HL-60 (cell line): ENCODE measurements at places on chromosomes 16 and 17.
A peak's percentile ranks its signal among the peaks of the same experiment; 100 is the strongest.

DNA sequence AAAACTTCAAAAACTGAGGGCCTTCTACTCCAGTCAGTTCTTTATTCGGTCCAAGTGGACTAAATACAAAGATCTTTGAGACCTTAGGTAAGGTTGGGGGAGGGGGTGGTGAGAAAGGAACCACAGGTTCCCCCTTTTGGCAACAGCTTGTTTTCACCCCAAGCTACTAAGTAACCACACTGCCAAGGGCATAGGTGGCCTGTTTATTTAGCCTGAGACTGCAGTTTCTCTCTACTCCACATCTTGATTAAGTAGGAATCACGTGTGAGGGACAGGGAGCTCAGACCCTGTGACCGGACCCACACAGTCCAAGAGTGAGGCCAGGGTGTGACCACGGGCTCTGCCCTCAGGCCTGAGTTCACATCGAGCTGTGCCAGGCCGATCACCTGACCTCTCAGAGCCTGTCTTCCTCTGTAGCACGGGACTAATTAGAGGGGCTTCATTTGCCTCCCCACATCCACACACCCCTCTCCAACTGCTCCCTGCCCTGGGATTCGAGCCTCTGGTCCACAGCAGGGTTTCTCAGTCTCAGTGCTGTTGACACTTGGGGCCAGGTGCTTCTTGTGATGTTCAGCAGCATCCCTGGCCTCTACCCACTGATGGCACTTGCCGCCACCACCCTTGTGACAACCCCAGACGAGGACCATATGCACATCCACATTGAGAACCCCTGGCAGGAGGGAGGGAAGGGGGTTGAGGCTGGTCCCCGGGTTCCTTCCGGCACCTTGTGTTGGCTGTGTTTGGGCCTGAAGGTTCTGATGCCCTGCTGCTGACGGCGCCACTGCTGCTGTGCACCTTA is 17.8 kb downstream of the ST6GALNAC2 start:
- DNase-seq: peak; percentile 82

DNA sequence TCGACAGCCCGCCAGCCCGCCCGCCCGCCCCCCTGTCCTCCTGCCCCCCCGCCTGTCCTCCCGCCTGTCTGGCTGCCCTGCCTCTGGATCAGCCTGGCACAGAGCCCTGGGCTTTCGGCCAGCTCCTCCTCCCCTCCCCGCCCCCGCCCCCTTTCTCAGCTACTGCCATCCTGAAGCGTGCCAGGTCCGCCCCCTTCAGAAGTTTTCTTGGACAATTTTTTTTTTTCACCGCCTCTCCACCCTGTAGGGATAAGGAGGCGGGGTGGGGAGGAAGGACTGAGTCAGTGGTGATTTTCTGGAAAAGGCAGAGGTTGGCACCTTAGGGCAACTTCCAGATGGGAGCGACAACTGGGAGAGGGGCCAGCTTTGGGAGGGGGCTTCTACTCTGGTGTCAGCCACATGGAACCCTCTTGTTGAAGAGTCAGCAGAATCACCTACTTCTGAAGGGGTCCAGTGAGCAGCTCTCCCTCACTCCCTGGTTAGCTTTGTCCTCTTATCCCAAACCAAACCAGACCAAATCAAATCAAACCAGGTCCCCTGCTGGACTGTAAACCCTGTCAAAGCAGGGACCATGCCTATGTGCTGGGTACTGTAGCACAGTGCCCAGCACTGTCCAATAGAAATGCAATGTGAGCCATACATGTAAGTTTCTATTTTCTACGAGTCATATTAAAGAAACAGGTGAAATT is 19.7 kb downstream of the IGF2BP1 start:
- no peak for DNase-seq

- DNase-seq: no peak
Observed at GRCh38 chr16:1261131-1261892, 5.4 kb downstream of the TPSD1 start.

DNA sequence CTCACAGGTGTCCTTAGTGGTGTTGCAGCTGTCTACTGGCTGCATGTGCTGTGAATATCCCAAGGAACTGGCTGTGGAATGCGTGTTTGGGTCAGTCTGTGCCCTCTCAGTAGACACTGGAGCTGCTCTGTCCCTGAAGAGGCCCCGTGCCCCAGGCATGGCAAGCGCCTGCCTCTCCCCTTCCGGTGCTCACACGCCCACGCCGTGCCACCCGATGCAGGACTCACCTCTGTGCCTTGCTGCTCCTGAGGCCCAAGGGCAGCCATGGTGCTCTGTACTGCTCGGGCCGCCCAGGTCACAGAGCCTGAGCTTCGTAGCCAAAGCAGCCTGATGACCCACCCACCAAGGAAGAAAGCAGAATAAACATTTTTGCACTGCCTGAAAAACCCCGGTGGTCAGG is 10.0 kb downstream of the RGS11 start:
- DNase-seq: no peak

- no peak for DNase-seq
Observed at GRCh38 chr16:17467923-17468540, 2.7 kb downstream of the XYLT1 start.

DNA sequence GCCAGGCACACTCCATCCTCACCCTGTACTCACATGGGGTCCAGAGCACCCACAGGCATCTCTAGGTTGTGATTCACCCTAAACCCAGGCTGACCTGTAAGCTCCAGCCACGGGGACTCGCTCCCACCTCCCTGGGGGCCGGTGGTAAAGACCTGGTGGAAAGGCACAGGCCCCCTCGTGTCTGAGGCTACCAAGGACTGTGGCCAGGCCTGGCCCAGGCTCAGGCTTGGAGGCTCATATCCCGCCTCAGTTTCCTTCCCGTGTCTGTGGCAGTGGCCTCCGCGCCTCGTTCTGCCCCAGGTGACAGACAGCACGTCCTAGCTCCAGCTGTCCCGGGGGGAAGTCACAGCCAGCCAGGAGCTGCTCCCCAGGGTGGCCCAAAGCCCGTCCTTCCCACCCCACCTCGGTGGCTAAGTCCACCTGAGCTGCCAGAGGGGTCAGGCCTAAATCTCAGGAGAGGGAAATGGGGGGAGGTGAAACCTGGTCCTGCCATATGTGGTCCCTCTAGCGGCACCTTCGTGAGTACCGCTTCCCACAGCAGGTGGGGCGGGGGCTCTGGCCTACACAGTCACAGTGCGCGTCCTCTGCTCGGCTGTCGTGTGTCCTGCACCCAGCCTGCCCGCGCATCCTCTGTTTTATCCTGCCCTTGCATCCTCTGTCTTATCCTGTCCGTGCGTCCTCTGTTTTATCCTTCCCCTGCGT is 12.6 kb downstream of the CDH15 start:
- no peak for DNase-seq

DNA sequence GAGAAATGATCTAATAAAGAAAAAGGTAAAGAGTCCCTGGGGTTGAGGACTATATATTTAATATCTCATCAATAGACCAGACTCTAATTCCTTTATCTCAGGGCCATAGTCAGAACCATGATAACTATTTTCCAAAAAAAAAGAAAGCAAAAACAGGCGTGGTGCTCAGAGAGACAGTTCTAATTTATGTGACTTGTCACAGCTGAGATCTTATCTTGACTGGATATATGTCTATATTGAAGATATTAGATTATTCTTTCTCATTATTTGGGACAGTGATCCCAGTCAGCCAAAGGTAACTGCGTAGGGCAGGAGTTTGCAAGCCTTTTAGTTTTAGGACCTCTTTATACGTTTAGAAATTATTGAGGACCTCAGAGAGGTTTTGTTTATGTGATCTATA is 52.4 kb downstream of the ITFG1 start:
- DNase-seq: no peak

GRCh38 chr16:14427371-14427948 is 202.6 kb downstream of the PARN start:
- DNase-seq: no peak

DNA sequence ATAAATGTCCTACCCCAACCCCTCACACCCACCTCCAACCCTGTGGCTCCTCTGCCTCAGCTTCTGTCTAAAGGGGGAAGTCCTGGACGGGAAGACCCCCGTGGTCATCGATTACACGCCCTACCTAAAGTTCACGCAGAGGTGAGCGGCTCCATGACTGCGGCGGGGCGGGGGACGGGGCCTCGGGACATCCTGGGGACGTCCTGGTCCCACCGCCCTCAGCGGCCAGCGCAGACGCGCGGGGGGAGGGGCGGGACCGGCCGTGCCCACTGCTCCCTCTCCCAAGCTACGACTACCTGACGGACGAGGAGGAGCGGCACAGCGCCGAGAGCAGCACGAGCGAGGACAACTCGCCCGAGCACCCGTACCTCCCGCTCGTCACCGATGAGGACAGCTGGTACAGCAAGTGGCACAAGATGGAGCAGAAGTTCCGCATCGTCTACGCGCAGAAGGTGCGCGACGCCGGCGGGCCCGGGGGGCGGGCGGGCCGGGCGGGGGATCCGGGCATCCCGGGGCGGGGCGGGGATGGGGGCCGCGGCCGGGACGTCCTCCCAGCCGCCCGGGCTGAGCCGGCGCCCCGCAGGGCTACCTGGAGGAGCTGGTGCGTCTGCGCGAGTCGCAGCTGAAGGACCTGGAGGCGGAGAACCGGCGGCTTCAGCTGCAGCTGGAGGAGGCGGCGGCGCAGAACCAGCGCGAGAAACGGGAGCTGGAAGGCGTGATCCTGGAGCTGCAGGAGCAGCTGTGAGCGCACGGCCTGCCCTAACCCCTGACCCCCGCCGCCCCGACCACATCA is 6.7 kb downstream of the RUNDC3A start:
- DNase-seq: no peak

- DNase-seq: no peak
Observed at GRCh38 chr17:75723171-75723930, 2.1 kb downstream of the ITGB4 start.

GRCh38 chr17:6713918-6714271 is 726 bp upstream of the SLC13A5 start:
- no peak for DNase-seq

GRCh38 chr17:13981881-13982280 is 87.4 kb upstream of the COX10 start:
- DNase-seq: no peak

GRCh38 chr17:79732804-79733691 is 2.3 kb downstream of the ENPP7 start:
- peak; percentile 16 for DNase-seq

- peak; percentile 39 for DNase-seq
Observed at GRCh38 chr17:19398301-19399181, 11.6 kb upstream of the MFAP4 start.

GRCh38 chr17:77332981-77333685 is 192.4 kb downstream of the SEC14L1 start:
- no peak for DNase-seq

DNA sequence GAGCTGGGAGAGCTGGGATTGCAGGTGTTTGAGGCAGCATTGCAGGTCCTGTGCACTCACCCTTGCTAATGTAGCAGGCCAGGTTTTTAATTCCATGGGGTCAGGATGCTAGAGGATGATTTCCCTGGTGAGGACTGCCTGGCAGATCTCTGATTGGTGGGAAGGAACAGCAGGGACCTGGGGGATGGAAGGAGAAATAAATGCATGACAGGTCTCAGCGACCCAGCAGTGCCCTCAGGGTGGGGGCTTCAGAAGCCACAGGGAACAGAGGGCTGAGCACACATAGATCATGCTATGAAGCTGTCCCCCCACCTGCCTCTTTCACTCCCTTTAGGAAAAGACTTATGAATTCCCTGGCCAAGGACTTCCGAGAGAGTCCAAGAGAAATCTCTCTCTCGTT is 255.5 kb upstream of the N4BP1 start:
- no peak for DNase-seq

GRCh38 chr17:72915625-72916081 is 176.8 kb downstream of the SLC39A11 start:
- DNase-seq: no peak

DNA sequence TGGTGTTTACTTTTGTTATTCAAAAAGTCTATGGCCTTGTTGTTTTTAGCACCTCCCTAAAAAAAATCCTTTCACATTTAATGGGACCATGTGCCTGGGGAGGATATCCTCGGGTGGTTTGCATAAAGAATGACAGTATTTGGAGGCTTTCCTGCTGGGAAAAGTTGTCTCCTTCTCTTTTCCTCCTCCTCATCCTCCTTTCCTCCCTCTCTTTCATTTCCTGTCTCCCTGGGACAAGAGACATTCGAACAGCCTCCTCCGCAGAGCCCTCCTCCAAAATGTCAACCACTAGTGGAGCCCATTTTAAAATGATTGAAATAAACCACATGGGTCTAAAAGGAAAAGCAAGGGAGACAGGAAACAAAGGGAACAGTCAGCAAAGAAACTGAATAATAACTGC is 67.4 kb downstream of the MYH13 start:
- DNase-seq: no peak

GRCh38 chr16:4908854-4909401 is 28.0 kb downstream of the PPL start:
- DNase-seq: no peak

DNA sequence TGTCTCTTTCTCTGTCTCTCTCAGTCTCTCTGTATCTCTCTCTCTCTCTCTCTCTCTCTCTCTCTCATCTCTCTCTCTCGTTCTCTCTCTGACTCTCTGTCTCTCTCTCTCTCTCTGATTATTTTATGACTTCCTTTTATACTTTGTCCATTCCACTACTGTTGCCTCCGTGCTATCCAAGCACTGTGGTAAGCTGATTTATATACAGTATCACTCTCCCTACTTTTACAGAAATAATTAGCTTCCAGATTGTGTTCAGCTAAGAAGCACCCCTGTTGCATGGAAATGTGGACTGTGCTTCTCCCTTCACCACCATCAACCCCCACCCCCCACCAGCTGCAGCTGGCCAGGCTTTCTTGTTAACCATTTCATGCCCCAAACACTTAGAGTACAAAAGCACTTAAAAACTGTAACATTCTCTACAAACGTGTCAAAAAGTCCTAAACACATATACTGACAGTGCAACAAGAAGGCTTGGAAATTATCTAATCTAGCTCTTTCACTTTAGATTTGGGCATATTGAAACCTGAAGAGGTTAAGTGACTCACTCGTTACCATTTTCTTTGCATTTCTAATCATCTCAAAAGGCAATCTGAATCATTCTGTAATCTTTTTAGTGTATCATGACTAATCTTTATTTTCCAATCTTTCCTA is 11.6 kb upstream of the TMEM100 start:
- no peak for DNase-seq

GRCh38 chr17:76884995-76885893 is 17.0 kb downstream of the MGAT5B start:
- DNase-seq: no peak

DNA sequence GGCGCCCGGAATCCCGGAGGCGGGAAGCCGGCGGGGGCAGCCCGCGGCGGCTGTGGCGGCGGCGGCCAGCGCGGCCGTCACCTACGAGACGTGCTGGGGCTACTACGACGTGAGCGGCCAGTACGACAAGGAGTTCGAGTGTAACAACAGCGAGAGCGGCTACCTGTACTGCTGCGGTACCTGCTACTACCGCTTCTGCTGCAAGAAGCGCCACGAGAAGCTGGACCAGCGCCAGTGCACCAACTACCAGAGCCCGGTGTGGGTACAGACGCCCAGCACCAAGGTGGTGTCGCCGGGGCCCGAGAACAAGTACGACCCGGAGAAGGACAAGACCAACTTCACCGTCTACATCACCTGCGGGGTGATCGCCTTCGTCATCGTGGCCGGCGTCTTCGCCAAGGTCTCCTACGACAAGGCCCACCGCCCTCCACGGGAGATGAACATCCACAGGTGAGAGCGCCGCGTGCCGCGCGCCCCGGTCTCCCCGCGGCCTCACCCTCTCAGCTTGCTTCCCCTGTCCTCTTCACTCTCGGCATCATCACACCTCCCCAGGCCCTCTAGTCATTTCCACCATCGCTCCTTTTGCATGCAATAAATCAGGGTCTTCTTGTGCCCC is 706 bp downstream of the SHISA6 start:
- no peak for DNase-seq
